ENCODE measurements at places on chromosomes 3 and 15. TPM values are rescaled to one million over a fixed set of nuclear protein-coding genes. Genes with fewer than 3 reads are reported as not detected.

DNA sequence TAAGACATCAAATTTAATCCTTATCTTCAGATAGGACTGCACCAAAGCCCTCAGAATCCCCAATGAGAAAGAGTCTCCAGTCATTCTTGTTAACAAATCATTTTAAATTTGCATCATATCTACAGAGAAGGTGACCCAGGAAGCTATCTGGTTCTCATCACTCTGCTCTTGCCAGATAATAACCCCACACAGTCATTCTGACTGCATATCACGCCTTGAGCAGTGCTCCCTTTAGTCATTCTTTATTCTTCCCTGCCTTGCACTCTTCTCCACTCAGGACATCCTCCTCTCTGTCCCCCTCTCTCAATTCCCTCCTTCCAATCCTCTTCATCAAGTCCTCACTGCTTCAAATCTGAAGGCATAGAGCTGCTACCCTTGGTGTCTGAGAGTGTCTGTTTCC is 83.7 kb upstream of the COL6A6 start:
- peaks cover 21% of the 10 kb centered on the region for H3K27me3 ChIP-seq
- H3K4me3 ChIP-seq = no peak overlapping the region
- H3K36me3 ChIP-seq = no peaks in the 10 kb centered on the region
- DNase-seq = no peak

The C3orf70 gene
- total RNA-seq = not detected

The SCG3 gene
- not detected for total RNA-seq

DNA sequence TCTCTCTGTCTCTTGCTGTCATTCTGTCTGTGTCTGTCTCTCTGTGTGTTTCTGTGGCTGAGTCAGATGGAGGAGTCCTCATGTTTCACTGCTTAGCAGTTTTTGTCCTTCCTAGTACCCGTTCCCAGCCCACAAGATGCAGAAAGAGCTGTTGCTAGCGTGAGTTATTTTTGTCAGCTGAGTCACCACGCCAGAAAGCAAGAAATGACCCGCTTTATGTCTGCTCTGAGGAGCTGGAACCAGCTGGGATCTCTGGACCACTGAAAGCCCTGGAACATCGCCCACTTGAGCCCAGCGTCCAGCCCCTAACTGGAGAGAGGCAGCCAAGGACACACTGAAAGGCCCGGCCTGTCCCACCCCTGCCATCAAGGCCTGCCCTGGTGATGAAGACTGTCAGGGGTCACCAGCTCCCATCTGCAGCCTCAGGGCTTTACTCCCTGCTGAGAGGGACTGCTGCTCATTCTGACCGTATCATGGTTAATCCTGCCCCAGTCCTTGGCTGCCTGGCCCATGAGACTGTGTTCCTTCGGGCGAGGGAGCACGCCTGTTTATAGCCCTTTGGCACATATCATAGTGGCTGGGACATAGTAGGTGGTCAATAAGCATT is 101.7 kb upstream of the TPM1 start:
- no peak overlapping the region for H3K27ac ChIP-seq
- no peaks in the 10 kb centered on the region for H3K36me3 ChIP-seq
- H3K27me3 ChIP-seq = peaks cover 22% of the 10 kb centered on the region

DNA sequence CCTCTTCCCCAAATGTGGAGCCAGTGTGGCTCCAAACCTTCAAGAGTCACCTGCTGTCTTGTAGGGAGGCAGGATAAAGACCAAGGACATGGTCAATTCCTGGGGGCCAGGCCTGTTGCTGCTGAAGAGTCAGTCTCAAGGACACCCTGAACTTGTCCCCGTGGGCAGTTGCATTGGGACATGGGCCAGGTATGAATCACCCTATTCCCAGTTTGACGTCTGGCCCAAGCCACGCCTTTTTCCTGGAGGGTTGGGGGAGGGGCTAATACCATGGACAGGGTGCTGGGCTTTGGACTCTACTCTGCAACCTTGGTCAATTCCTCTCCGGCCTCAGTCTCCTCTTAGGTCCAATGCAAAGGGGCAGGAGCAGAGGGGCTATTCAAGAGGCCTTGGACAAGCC is 10.4 kb downstream of the ATP2B2 start:
- no peaks in the 10 kb centered on the region for H3K27me3 ChIP-seq
- H3K4me3 ChIP-seq = no peak overlapping the region
- DNase-seq = no peak
- H3K4me1 ChIP-seq = no peaks in the 10 kb centered on the region

GRCh38 chr3:175335229-175335628 is 476.1 kb downstream of the NAALADL2 start:
- no peaks in the 10 kb centered on the region for H3K36me3 ChIP-seq
- H3K4me1 ChIP-seq = no peaks in the 10 kb centered on the region
- H3K27me3 ChIP-seq = no peaks in the 10 kb centered on the region
- DNase-seq = no peak
- no peak overlapping the region for H3K4me3 ChIP-seq

GRCh38 chr3:48594417-48595049 is 596 bp downstream of the COL7A1 start:
- no peak overlapping the region for H3K4me3 ChIP-seq
- no peak for DNase-seq
- H3K27ac ChIP-seq = no peak overlapping the region
- peaks cover 8% of the 10 kb centered on the region for H3K36me3 ChIP-seq

The ISLR gene
- total RNA-seq = not detected

DNA sequence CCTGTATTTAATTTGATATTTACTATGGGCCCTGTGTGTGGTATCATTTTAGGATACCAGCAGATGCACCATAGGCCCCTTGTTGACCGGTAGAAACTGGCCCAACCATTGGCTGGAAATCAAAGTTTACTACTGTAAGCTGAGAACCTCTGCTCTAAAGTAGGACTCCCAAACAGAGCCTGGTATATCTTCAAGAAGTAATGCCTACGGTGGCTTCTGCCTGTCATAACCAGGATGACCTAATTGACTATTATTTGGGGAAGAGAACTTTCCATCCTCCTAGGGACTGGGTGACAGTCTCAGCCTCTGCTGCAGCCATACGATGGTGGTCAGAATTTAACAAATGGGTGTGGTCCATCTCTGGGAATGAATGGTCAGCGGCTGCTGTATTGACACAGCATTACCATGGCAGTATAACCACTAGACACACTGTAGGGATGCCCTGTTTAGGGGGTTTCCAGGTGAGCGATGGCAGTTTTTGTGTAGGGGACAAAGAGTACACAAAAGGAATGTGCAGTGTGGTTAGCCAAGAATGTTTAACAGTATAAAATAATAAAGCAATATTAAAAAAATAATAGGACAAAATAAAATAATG is 37.3 kb downstream of the RARB start:
- H3K27ac ChIP-seq = no peak overlapping the region
- H3K4me1 ChIP-seq = no peaks in the 10 kb centered on the region
- DNase-seq = no peak
- no peaks in the 10 kb centered on the region for H3K27me3 ChIP-seq
- no peak overlapping the region for H3K4me3 ChIP-seq

The SNURF gene
- total RNA-seq = 2.5 TPM

The CILP gene
- not detected for total RNA-seq

DNA sequence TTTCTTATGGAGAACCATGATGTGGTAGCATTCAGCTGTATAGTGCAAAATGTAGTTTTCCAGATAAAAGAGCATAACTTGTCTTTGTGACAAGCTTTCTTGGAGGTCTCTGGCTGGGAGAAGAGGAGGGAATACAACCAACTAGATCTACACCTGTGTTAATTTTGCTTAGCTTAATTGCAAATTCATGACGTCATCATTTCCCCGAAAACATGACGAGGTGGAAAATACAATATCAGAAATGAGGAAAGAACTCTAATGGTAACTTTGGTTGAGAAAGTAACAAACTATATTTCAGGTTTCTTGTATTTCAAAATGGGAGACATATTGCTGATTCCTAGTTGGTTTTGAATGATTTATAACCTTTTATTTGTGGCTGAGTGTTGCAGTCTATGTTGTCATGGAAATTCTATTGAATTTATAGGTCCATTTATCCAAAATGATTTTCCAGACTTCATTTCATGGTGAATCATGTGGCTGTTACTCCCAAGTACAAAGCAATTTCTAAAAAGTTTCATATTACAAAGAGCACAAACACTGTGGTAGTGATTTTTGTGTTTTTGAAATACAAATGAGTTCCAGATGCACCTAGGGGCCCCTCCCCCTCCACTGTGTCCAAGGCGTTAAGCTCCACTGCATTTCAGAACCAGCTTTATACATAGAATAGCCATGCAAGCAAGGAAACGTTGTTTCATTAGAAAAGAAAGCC is 307.2 kb downstream of the FEZF2 start:
- H3K27ac ChIP-seq = no peak overlapping the region
- no peaks in the 10 kb centered on the region for H3K36me3 ChIP-seq
- no peak overlapping the region for H3K4me3 ChIP-seq

The SLC15A2 gene
- total RNA-seq = 0.59 TPM

The CIP2A gene
- 47.8 TPM for total RNA-seq

The INSYN1 gene
- total RNA-seq = not detected

- no peak for DNase-seq
- no peaks in the 10 kb centered on the region for H3K36me3 ChIP-seq
- H3K4me3 ChIP-seq = no peak overlapping the region
- no peaks in the 10 kb centered on the region for H3K4me1 ChIP-seq
- peaks cover 8% of the 10 kb centered on the region for H3K27me3 ChIP-seq
- no peak overlapping the region for H3K27ac ChIP-seq
These were observed 33.6 kb upstream of the PLSCR5 start for GRCh38 chr3:146638718-146639117.

DNA sequence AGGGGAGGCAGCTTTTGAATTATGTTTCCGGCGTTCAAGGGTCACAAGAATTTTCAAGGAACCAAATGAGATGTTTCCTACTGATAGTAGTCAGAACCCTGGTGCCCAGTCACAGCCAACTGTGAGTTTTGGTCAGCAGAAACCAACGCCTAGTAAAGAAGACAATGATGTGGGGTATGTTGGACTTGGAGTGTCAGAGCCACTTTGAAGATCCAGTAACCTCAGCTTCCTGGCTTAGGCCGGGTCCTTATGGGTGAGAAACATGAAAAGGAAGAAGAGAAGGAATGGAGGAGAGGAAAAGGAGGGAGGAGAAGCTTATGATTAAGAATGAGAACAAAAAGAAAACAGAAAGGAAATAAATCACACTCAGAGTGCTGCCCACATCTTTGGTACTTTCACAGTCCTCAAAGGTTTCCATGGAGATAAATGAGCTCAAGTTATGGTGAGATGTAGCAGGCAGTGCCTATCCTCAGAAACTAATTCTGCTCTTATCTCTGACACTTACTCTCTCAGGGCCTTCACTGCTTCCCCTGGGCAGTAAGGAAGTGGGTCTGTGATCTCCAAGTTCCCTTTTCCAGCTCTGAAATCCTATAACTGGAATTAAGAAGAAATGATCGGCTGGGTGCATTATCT is 2.0 kb upstream of the MCF2L2 start:
- H3K27me3 ChIP-seq = peaks cover 12% of the 10 kb centered on the region
- H3K4me3 ChIP-seq = peak overlapping the region; percentile 31
- H3K4me1 ChIP-seq = peaks cover 46% of the 10 kb centered on the region
- H3K36me3 ChIP-seq = no peaks in the 10 kb centered on the region

The IGSF11 gene
- total RNA-seq = 0.09 TPM

DNA sequence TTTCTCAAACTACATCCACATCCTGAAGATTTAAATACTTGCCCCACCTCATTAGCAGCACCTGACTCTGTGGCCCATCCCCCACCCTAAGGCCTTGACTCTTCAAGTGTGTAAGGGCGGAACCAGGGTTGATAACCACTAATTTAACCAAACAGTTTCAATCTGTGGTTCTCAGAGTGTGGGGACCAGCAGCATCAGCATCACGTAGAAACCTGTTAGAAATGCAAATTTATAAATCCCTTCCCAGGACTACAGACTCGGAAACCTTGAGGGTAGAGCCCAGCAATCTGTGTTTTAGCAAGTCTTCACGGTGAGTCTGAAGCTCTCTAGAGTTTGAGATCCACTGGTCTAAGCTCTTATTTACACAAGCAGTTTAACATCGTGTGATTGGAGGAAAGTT is 12.4 kb downstream of the GNB4 start:
- DNase-seq = no peak
- no peak overlapping the region for H3K4me3 ChIP-seq
- H3K4me1 ChIP-seq = no peaks in the 10 kb centered on the region
- H3K27me3 ChIP-seq = peaks cover 3% of the 10 kb centered on the region
- H3K36me3 ChIP-seq = no peaks in the 10 kb centered on the region

GRCh38 chr3:197308591-197308990 is 10.2 kb upstream of the DLG1 start:
- no peak for DNase-seq
- peaks cover 36% of the 10 kb centered on the region for H3K4me1 ChIP-seq
- peaks cover 12% of the 10 kb centered on the region for H3K27me3 ChIP-seq
- H3K36me3 ChIP-seq = no peaks in the 10 kb centered on the region
- no peak overlapping the region for H3K4me3 ChIP-seq

The ACTC1 gene
- not detected for total RNA-seq

GRCh38 chr3:43185274-43185982 is 79.5 kb upstream of the POMGNT2 start:
- H3K27me3 ChIP-seq = no peaks in the 10 kb centered on the region
- peaks cover 27% of the 10 kb centered on the region for H3K4me1 ChIP-seq
- peaks cover 1% of the 10 kb centered on the region for H3K36me3 ChIP-seq
- DNase-seq = no peak

DNA sequence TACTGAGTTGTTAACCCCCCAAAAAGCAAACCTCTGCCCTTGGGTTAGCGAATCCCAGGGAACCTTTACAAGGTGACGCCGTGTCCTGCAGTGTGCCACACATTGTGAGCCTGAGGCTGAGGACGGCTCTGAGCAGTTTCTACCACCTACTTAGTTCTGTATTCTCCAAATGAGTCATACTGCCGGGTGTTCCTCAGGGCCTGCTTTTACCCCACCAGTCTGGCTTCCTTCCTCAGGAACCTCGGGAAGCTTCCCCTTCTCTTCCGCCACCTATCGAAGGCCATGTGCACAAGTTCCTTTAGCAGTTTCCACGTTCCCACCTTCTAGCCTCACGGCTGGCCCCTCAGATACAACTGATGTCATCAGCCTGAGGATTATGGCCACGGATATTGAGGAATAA is 384.0 kb upstream of the TPM1 start:
- DNase-seq = peak; percentile 35
- no peaks in the 10 kb centered on the region for H3K27me3 ChIP-seq
- H3K4me1 ChIP-seq = no peaks in the 10 kb centered on the region
- no peak overlapping the region for H3K27ac ChIP-seq
- H3K36me3 ChIP-seq = peaks cover 2% of the 10 kb centered on the region

The AQP9 gene
- total RNA-seq = not detected

DNA sequence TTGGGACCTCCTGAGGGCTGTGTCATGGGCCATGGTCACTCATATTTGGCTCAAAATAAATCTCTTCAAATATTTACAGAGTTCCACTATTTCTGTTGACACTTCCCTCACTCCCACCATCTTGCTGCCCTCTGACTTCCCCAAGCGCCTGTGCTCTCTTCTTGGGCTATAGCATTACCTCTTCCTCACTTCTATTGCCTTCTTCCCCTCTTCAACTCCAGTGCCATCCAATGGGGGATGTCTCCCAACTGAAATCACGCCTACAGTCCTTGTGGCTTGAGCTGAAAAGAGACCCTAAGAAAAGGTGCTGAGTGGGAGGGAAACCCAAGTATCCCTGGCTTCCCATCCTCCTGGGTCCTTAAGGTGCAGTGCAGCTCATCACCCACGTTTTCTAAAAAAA is 21.8 kb downstream of the UMPS start:
- no peak overlapping the region for H3K4me3 ChIP-seq
- no peak overlapping the region for H3K27ac ChIP-seq
- DNase-seq = no peak
- peaks cover 2% of the 10 kb centered on the region for H3K36me3 ChIP-seq
- no peaks in the 10 kb centered on the region for H3K4me1 ChIP-seq

GRCh38 chr3:72011485-72011884 is 226.5 kb upstream of the PROK2 start:
- no peak for DNase-seq
- peaks cover 15% of the 10 kb centered on the region for H3K4me1 ChIP-seq
- H3K4me3 ChIP-seq = no peak overlapping the region
- H3K27ac ChIP-seq = no peak overlapping the region
- H3K27me3 ChIP-seq = peaks cover 9% of the 10 kb centered on the region
- no peaks in the 10 kb centered on the region for H3K36me3 ChIP-seq
